Hematopoietic multipotent progenitor cell treated with erythropoietin and hydrocortisone succinate and interleukin-3 and kit ligand, for 15 days (in vitro differentiated cells): ENCODE measurements at places on chromosomes 4 and X.

DNA sequence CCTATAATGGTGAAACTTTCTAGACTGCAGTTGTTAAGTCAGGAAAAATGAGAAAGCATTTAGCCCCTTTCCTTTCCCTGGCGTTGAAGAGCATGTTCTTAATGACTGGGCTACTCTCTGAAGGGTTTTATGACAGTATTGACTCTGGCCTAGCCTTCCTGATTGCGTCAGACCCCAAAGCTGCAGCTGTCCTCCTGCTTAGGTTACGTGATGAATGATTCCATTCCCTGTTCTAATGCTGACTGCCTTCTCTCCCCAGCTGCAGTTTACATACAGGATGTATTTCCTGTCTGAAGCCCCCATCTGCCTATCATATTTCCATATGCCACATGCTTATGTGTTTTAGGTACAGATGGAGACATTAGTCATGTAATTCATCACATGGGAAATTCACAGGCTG is 105.8 kb upstream of the EGFL6 start:
- no peak for DNase-seq

GRCh38 chrX:150806827-150807226 is 91.6 kb downstream of the CD99L2 start:
- DNase-seq = no peak

- DNase-seq = no peak
These were observed 4.0 kb upstream of the MSX1 start for GRCh38 chr4:4855301-4856070.

- no peak for DNase-seq
These were observed 31.2 kb upstream of the NSUN7 start for GRCh38 chr4:40718586-40718985.

DNA sequence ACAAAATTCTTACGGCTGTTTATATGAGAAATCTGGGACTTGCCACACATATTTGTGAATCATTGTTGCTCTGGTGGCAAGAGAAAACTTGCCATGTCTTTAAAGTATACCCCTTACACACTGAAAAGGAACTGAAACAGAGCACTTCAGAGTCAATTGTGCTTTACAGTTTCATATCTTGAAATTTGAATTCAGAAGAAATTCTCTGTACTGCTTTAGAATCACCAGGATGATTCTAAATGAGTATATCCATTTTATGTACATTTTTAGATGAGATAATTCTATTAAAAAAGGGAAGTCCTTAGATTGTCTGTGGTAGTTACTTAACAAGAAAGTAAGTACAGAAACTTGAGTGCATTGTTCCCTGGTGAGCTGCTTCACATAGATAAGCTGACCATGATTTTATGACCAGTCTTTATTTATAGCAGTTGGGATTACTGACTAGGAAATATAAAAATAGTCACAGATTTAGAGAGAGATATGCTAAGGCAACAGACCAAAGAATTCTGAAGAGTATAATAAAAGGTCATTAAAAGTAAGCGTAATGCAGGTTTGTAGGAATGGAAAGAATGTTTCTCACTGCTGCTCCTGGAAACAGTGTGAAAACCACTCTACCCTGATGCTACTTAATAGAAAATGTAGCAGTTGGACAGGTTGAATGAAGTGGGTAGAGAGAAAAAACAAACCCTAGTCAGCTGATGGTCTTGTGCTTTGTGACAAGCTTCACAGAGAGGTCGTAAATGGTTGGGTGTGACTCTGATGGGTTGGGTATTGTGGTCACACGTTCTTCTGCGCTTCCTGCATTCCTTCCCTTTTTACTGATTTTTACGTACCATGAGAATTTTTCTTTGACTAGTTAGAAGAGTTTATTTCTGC is 41.0 kb downstream of the FNIP2 start:
- no peak for DNase-seq

- DNase-seq = no peak
These were observed 218.4 kb upstream of the BMP3 start for GRCh38 chr4:80812145-80812544.

GRCh38 chr4:72084587-72085011 is 52.8 kb downstream of the NPFFR2 start:
- DNase-seq = no peak

- peak; percentile 6 for DNase-seq
These were observed 29.0 kb downstream of the REELD1 start for GRCh38 chr4:146243141-146243882.

DNA sequence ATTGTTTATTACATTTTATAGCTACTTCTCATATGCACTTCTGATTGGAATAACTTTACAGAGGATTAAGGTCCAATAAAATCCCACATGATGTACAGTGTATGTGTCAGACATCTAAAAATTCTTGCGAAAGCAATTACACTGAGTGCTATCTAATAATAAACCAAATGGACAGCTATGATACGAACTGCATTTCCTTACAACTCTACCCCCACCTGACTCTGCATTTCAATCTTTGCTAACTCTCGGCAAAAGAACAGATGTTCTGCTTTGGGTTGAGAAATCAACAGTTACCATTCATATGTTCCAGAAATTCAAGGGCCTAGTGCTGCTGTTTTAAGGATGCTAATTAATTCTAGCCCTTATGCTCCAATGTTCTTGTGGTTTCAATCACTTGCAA is 287.9 kb upstream of the NOCT start:
- DNase-seq = no peak

DNA sequence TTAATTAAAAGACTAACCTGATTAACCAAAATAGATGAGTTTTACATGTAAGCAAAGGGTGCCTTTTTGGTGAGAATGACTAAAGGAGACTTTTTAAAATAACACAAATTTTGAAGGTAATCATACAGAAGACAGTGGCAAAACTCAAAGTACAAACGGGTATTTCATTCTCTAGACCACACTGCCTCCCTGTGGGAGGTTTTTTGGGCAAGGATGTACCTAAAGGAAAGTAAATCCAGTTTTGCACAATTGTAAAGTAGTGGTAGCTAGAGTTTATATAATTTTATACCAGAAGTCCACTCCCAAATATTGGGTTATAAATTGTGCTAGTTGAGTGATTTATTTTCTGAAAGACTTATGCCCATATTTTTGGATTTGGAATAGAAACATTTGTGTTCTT is 201.0 kb downstream of the PAPSS1 start:
- DNase-seq = no peak

DNA sequence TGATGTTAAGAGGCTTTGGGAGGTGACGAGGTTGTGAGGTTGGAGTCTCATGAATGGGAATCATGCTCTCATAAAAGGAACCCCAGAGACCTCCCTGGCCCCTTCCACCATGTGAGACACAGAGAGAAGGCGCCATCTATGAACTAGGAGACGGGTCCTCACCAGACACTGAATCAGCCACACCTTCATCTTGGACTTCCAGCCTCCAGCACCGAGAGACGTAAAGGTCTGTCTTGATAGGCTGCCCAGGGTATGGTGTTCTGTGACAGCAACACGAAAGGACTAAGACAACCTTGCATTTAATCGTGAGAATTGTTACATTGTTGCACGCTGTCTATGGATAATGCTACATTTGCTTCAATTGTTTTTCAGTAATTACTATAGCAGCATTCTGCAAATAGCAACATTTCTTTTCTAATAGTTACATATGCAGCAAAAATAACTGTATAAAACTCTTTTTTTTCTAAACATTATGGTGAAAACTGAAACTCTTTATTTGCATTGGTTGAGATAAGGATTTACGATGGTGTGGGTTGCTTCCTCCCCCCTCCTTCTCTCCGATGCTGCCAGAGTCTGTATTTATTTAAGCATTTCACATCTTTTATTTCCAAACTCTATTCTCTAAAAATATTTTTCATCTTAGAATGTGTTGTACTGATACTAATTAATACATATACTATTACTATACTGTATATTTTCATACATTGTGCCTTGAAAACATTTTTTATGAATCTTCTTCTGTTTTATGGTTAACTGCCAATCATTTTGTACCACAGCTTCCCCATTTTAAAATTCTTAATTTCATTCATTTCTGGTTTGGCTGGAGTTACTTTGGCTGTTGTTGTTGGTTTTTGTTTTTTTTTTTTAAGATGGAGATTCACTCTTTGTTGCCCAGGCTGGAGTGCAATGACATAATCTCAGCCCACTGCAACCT is 26.4 kb upstream of the AKAP17A start:
- DNase-seq = no peak

DNA sequence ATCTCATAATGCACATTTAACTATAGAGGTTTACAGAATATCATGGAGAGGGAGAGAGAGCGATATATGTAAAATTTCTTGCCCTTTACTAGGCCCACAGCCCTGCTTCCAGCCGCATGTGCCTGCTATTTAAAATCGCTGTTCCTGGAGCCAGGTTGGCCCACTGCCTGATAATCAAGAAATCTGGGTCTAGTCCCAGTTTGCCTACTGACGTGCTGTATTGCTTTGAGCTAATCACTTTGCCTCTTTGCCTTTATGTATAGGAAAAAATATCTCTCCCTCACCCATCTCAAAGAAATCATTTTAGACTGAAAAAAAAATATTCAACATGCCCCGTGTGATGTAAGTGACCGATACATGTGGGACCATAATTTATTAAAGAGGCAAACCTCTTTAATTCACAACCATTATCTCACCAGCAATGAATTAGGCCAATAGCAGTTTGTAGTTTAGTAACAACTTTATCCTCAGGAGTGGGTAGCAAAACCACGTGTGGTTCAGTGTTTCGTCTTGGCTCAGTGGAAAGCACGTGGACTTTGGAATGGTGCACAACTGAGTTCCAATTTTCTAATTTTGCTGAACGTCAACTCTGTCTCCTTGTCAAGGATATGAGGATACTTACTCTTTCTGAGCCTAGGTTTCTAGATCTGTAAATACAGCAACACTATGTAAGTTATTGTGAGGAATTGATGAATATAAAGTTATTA is 62.6 kb downstream of the GRXCR1 start:
- DNase-seq = no peak

DNA sequence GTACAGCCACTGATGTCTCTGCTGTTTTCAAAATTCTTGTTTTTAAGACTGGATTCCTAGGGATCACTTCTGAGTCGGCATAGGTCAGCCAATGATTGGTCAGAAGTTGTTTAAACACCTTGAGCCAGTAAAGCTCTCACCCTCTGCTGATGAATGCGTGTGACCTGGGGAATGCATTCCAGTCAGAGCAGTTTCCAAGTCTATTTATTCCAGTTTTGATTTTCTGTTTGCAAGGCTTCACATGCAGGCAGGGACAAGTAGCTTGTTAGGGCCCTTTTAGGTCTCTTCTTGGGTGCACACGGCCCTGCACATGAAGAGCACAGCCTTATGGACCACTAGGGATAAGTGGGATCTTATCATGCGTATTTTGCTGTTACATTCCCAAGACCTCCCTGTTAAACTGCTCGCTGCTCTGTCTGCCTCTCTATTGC is 47.0 kb downstream of the KLHL15 start:
- no peak for DNase-seq

DNA sequence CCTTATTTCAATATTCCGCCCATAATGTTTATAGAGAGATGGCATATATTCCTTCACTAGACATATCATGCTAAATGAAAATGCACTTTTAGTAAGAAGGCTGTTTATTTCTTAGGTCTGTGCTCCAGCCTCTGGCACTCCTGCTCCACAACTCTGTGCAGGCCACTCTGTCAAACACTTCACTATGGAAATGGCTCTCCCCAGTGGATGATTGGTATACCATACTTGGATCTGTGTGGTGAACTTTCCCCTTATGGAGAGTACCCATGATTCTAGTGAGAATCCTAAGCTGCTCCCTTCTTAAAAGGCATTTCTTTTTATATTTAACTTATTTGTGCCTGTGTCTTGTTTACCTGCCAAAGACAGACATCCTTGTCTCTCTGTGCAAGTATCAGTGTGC is 480.1 kb upstream of the GALNT7 start:
- no peak for DNase-seq

- DNase-seq = no peak
These were observed 19.8 kb downstream of the PSAPL1 start for GRCh38 chr4:7414736-7415510.

DNA sequence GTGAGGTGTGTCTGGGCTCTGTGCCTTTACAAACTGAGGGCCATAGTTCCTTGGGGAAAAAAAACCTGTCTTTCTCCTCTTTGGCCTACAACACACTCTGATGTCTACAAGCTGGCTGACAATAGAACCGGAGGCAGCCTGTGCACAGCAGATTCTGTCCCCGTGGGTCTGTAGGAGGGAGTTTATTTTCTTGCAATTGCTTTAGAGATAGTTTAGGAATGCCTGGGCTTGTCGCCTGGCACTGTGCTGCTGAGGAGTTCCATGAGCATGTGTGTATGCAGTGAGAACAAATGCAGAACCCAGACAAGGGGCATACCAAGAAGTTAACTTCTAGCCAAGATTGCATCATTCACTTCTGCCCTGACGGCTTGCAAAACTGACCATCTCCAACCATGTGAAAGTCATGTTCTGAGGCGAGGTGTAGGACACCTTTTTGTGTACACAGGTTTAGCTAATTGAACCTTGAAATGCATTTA is 54.1 kb downstream of the CCNI start:
- DNase-seq = no peak

- no peak for DNase-seq
These were observed 776.7 kb upstream of the GRID2 start for GRCh38 chr4:91527056-91527455.

DNA sequence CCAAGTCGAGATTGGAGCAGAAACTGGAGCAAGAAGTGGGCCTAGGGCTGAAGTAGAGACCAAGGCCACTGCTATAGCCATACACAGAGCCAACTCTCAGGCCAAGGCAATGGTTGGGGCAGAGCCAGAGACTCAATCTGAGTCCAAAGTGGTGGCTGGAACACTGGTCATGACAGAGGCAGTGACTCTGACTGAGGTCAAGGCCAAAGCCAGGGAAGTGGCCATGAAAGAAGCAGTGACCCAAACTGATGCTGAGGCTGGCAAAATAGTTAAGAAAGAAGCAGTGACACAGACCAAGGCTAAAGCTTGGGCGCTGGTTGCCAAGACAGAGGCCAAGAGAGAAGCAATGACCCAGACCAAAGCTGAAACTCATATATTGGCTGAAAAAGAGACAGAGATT is 3.5 kb downstream of the ARMCX4 start:
- DNase-seq = no peak

- DNase-seq = no peak
These were observed 555.2 kb upstream of the PRKX start for GRCh38 chrX:4268676-4269075.

DNA sequence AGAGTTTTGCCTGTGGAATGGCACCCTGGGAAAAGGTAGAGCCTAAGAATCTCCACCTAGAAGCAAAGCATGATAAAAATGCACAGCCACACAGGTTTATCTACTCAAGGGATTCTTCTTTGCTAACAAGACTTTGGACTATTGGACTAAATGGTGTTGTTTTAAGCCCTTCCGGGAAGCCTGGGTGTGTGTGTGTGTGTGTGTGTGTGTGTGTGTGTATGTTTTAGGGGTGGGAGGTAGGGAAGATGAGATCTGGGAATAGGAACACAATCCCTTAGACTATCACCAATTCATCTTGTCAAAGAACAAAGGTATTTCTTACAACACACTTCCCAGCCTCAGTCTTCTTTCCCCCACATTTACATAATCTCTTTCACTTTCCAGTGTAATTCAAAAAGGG is 327.5 kb upstream of the FGF16 start:
- no peak for DNase-seq

GRCh38 chr4:92091335-92091734 is 212.4 kb upstream of the GRID2 start:
- DNase-seq = no peak

- peak; percentile 47 for DNase-seq
These were observed 276.8 kb downstream of the ZNF674 start for GRCh38 chrX:46268412-46268811.
